GM04503 (cell line): ENCODE measurements at places on chromosomes 2 and 18.
A peak's percentile ranks its signal among the peaks of the same experiment; 100 is the strongest.

GRCh38 chr2:229870903-229871656 lies 50.7 kb downstream of the TRIP12 start:
- DNase-seq, result no peak

GRCh38 chr2:26345545-26346453 lies at the start of gene SELENOI:
Gene SELENOI (plus strand): TSS chr2:26346143. CDS start chr2:26346233, 90 bp downstream.
- peak; percentile 94 for DNase-seq

GRCh38 chr2:197931661-197932312 lies 127.4 kb downstream of the PLCL1 start:
- peak; percentile 78 for DNase-seq

DNA sequence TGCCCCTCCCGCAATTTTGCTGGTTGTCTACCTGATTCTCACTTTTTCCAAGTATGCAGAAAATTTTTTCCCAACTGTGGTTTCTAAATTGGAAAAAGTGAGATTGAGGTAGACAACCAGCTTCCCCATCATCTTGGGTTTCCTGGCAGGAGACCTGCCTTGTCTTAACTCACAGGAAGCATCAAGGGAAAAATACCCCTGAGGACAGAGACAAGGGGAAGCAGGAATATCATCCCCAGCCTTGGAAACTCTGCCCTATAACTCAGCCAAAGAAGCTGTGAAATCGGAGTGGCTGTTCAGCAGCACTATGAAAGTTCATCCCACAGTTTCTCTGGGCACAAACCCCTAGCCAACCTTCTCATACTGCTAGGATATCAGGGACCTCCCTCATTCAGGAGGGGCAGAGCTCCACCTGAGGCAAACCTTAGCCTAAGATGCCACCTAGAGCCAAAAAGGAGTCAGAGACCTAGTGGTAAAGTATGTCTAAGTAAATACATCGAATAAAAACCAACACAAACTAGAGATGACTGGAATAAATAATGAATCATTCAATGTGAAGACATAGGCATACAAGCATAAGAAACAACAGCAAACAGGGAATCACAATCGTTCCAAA lies 68.2 kb downstream of the ZSWIM2 start:
- no peak for DNase-seq

- no peak for DNase-seq
These were observed 83.1 kb downstream of the LNPK start for GRCh38 chr2:175918935-175919334.

DNA sequence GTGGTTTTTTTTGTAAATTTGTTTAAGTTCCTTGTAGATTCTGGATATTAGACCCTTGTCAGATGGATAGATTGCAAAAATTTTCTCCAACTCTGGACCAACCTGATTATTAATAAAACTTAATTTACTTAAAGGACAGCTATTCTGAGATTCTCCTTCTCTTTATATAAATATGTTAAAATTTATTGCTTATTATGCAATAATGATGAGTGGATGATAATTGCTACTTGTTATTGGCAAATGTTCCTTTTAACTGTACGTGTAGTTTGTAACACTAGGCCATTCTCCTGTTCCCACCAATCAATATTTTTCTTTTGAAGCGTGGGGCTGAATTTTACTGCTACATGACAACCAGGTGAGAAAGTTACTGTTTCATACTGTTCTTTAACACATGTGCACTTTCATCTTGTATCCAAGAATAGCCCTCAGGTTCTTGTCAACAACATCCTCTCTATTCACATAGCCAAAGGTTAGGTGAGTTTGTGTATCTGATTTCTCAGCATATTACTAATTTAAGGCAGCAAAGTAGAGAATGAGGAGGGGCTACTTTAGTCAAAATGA lies 16.6 kb upstream of the STK17B start:
- DNase-seq, result no peak

DNA sequence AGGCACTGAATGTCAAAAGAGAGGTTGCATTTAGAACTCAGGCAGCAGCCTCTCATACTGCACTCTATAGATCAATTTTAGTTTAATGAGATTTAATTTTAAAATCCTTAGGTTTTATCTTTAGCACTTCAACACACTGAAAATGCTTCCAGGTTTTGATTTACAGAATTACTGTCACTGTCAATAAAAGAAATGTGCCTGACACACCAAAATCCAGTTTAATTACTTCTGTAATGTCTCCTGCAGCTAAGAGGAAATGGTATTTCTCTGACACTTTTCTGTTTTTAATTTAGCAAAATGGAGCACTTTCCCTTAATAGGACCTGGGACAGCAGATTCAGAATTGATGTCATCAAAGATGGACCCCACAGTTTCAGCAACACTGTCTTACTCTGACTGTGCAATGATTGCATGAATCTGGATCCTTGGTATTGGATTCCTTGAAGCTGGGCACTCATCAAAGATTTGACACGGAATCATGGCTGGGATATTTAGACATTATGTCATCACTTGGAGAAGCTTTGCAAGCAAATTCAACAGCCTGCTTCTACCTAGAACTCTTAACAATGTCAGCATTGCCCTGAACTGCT lies 576.5 kb downstream of the NRXN1 start:
- DNase-seq, result no peak

DNA sequence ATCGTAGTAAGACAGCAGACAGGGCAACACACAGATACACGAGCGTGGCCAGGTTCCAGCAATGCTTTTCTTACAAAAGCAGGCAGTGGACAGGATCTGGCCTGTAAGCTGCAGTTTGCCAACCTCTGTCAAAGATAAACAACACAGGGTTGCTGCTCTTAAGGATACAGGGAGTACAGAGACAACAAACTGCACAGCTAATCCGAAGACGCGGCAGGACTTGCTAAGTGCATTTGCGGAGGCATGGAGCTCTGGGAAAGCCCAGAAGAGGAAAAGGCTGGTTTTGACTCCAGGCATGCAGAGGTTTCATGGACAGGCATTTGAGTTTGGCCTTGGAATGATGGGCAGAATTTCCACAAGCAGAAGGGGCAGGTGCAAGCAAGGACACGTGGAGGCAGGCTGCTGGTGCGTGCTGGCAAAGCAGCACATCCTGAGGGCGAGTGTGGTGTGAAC lies 24.4 kb downstream of the SERTAD2 start:
- no peak for DNase-seq

DNA sequence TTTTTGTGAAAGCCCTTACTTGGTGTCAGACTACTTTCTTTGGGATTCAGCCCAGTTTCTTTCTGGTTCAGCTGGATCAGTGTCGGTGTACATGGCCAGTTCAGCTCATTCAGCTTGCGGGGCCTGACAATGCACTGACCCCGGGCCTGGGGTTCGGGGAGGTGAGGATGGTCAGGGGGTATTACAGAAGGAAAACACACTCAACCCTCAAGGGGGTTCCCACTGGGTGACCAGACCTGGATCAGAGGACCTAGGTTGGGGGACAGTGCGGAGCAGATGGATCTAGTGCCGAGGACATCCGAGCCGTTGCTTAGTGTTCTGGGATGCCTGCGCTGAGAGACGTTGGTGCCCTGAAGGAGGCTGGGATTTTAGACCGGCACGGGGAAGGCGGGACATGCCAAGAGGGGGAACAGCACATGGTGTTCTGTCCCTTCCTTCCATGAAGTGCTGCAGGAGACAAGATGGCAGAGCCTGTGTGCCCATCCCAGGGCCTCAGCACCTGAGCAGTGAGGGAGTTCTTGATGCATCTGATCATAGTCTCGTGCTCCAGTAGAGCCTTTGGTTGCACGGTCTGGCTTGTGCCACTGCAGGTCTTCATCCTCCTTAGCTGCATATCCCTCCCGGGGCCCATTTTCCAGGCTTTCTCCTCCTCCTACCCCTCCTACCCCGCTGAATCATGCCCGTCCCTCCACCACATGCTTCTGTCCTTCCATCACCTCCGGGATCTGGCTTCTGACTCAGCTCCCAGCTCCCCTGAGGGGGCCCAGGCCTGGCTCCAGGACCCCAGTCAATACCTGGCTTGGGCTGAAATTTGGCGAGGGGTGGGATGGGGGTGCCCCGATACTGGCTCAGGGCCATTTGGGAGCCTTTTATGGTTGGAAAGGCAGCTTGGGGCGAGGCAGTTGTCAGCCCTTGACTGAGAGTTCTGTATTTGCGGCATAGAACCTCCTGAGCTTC lies 18.0 kb downstream of the SPEG start:
- peak; percentile 85 for DNase-seq

DNA sequence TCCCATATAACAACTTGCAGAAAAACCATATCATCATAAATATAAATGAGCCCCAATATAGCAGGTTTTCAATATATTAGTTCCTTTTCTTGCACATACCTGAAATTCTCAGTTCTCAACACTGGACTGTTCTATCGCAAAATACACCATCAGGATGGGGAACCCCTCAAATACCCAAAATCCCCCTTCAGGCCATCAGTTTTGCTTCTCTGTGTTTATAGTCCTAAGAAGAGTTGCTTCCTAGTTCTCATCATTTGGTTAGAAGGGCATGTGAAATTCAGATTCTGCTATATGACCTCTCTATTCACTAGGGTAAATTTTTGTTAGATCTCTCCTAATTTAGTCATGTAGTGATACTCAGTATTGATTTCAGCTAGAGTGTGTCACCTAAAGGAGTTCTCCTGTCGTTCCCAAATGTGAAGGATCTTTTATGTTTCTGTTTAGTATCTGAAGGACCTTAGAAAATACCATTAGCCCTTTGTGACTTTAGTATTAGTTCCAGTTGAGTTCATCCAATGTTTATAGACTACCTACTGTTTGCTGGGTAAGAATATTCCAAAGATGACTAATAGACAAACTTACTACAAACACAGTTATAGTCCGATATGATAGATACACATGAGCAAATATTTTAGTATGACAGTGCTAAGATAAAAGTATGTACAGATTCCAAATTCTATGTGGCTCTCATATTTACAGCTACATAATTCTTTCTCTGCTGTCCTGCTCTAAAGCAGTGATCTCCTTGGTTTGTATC lies 115.8 kb downstream of the TTC27 start:
- DNase-seq, result no peak

DNA sequence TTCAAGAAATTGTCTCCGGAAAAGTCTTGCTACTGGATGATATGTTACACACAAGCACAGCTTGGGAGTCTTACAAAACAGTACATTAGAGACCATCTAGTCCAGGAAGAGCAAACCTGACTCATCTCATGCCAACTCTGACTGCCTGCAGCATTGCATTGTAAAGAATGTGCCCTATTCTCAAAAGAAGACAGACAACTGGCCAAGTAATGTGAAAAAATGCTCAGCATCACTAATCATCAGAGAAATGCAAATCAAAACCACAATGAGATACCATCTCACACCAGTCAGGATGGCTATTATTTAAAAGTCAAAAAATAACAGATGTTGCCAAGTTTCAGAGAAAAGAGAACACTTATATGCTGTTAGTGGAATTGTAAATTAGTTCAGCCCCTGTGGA lies 42.7 kb upstream of the GORASP2 start:
- peak; percentile 88 for DNase-seq

DNA sequence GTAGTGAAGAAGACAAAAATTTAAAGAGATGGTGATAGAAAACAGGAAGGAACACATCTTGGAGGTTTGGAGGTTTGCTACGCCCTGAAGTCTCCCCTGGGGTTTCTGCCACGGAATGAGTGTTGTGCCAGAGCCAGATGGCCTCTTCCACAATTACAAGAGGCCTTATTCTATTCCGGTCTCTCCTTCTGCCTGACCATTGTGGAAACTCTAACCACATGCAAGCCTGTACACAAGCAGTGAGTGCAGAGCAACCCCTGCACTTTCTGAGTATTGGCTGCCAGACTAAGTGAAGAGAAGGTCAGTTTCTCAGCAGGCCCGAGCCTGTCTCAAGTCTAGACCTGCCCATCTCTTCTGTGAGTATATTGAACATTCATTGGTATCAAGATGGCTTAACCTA lies 22.7 kb upstream of the MYO1B start:
- DNase-seq, result no peak
